GM19239 (cell line): ENCODE measurements at places on chromosomes 1 and 21.

GRCh38 chr1:199404191-199404590 lies 623.3 kb upstream of the NR5A2 start:
- no peak for DNase-seq

GRCh38 chr21:44720170-44720569 lies 8.8 kb upstream of the TSPEAR start:
- no peak for DNase-seq

GRCh38 chr1:225995919-225996864 lies 3.0 kb downstream of the SDE2 start:
- DNase-seq = no peak

DNA sequence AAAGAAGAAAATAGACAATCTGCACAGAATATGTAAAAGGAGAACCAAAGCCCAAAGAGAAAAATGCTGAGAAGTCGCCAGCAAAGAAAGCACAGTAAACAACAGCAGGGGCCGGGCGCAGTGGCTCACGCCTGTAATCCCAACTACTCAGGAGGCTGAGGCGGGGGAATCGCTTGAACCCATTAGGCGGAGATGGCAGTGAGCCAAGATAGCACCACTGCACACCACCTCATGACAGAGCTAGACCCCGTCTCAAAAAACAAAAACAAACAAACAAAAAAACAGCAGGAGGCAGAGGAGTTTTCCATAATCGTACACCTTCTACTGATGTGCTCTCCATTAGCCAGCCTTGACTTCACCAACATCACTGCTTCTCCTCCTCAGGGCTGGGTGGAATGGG lies 153.2 kb downstream of the LYPLAL1 start:
- DNase-seq = no peak

DNA sequence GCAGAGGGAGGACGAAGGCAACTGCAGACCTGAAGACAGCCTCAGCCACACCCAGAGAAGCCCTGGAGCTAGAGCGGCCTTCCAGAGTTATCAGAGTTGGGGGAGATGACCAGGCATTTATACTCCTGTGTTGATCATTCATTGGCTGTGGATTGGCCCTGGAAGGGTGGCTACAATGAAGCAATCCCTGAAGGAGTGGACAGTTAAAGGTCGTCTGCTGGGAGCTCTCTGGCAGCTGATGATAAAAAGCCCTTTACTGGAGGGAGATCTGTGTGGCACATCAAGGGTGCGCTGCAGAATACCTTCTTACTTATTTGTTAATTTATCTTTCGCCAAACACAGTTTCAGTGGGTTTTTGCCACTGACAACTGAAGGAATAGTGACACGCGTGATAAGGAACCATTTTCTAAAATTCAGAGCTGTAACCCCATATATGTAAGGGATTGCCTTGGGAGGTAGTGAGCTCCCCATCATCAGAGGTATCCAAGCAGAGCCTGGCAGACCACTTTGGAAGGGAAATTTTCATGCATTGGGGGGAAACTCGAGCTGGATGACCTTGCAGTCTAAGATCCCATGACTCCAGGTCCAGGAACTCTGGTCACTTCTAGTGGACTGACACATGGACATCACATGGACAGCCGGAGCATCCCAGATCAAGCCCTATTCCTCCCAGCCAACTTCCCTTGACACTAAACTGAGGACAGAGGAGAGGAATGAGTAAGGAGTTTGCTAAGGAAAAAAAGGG lies 126.4 kb upstream of the GADD45A start:
- DNase-seq = no peak

GRCh38 chr1:204321665-204322064 lies 38.1 kb downstream of the PLEKHA6 start:
- DNase-seq = no peak

DNA sequence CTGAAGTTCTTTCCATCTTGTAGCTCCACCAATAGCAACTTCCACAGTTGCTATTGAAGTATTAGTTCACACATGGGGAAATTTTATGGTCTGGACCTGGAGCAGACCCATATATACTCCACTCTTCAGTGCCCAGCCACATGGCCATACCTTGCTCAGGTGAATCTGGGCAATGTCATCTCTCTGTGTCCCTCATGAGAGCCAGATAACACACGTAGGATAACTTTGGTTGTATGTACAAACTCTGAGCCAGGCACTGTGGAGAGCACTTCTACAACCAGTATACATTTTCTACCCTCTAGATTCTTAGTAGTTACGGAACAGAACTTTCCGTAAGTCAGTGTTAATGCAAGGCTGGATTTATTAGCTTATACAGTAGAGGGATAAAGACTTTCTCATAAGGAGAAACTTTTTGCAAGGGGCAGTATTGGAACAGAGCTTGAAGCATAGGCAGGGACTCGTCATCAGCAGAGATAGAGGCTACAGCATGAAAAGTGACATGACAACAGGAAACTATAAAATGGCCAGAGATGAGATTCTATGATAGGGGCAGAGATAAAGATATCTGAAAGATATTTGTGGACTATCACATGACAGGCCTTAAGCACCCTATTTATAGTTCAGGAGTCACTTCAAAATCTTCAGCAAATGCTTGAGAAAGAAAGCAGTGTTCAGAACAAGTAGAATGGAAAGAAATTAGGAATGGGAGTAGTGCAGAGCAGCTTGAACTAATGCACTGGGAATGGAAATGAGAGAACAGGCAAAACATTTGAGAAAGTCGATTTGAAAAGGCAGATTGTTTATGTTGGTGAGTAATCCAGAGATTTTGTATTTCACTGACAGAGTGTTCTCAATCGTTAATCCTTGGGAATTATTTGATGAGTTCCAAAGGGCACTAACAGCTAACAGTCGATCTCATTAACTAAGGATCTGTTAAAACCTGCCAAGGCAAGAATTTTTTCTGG lies 481.8 kb downstream of the USP25 start:
- no peak for DNase-seq

GRCh38 chr21:33197496-33197895 lies 32.2 kb upstream of the IFNAR2 start:
- DNase-seq = no peak
